ENCODE measurements at places on chromosomes 3 and 15.

GRCh38 chr3:149152420-149152819 lies 23.0 kb downstream of the HPS3 start:
- DNase-seq, result no peak

- DNase-seq, result no peak
Observed at GRCh38 chr3:36832406-36832805, 68.1 kb upstream of the DCLK3 start.

- no peak for DNase-seq
Observed at GRCh38 chr3:29301332-29302019, 20.6 kb downstream of the RBMS3 start.

DNA sequence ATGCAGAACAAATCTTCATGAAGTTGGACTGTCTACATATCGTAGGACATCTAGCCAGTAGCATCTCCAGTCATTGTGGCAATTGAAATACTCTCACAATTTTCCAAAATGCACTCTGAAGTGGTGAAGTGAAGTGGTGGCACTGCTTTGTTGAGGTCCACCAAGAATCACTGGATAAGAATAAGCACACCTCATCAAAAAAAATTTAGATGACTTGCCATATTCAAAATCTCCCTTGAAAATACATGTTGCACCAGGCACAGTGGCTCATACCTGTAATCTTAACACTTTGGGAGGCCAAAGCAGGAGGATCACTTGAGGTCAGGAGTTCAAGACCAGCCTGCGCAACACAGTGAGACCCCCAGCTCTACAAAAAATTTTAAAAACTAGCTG lies 12.9 kb downstream of the HACD2 start:
- no peak for DNase-seq

- no peak for DNase-seq
Observed at GRCh38 chr3:126435456-126436315, 40.0 kb downstream of the ZXDC start.

DNA sequence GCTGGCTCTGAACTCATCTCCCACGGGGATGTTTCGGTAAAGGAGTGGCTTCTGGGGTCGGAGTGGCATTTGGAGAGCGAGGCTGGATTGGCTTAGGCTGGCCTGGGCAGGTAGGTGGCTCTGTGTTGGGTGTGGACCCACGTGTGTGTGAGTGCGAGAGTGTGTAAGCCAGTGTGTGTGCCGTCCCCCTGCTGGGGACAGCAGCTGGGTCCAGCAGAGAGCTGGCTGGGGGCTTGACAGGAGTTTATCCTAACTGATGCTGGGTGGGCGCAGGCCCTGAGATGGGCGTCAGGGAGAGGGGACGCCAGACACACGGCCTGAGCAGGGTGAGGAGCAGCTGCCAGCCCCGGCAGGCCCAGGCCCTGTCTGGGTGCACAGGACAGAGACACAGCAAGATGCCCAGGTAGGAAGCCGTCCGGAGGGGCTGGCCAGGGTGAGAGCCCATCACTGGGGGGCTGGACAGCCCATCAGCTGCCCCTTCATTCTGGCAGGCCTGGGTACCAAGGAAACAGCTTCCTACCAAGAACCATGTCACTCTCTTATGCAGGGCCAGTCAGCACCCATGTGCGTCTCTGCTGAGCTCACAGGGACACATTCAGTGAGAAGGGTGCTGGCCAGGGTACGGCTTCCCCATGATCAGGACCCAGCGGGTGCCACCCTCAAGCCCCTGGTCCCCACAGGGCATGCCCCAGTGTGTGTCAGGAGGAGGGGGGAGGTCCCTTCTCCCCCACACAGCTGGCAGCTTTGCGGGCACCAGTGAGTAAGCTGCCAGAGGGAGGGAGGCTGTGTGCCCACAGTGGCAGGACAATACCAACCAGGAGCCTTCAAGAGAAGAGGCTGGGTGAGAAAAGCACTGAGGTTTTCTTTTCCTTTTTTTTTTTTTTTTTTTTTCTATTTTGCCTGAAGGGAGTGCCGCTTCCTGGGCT lies 1.1 kb downstream of the PAK6 start:
- no peak for DNase-seq
